ENCODE measurements at places on chromosomes 2 and 18.
A peak's percentile ranks its signal among the peaks of the same experiment; 100 is the strongest.

- DNase-seq = no peak
Observed at GRCh38 chr2:181218401-181218821, 238.0 kb downstream of the UBE2E3 start.

DNA sequence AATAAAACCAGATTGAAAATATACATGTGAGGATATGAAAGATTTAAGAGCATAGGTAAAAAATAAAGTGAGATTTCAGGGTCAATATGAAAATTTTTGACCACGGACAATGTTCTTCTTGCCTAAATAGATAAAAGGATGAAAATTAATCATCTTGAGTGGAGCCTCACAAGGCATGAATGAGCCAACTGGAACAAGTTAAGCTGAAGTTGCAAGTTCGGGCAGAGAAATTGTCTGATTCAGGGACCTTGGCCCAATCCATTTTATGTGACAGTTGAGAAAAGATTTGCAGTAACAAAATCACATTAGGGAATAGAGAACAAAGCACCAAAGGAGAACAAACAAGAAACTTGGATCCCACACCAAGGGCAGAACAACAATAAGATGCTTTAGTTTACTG is 305.3 kb downstream of the TMX3 start:
- no peak for DNase-seq

GRCh38 chr2:143730155-143730952 is 601.1 kb downstream of the ARHGAP15 start:
- no peak for DNase-seq

- no peak for DNase-seq
Observed at GRCh38 chr2:74072565-74072964, 75.1 kb downstream of the BOLA3 start.

- no peak for DNase-seq
Observed at GRCh38 chr18:33146014-33146413, 294.5 kb downstream of the CCDC178 start.

GRCh38 chr2:134108113-134108512 is 145.8 kb upstream of the MGAT5 start:
- DNase-seq = peak; percentile 45

- peak; percentile 70 for DNase-seq
Observed at GRCh38 chr18:58195278-58195765, 151.3 kb downstream of the NEDD4L start.

- no peak for DNase-seq
Observed at GRCh38 chr2:240511351-240512108, 46.3 kb downstream of the ANKMY1 start.

- DNase-seq = no peak
Observed at GRCh38 chr2:235140801-235141081, 188.9 kb downstream of the SH3BP4 start.

GRCh38 chr2:150264442-150264841 is 223.0 kb downstream of the RND3 start:
- no peak for DNase-seq

- DNase-seq = no peak
Observed at GRCh38 chr18:35322486-35323458, 21.4 kb downstream of the ZNF24 start.

- DNase-seq = no peak
Observed at GRCh38 chr2:47271054-47272000, 116.2 kb upstream of the STPG4 start.

GRCh38 chr18:22346401-22346952 is 71.2 kb downstream of the CTAGE1 start:
- DNase-seq = no peak

GRCh38 chr2:25585189-25585588 is 88.2 kb downstream of the DTNB start:
- DNase-seq = no peak

Measured in Ammon's horn (tissue), 1 donor.